ENCODE measurements at places on chromosomes 7 and 10. TPM values are rescaled to one million over a fixed set of nuclear protein-coding genes. Genes with fewer than 3 reads are reported as not detected.

GRCh38 chr10:47058961-47059391, 147.7 kb downstream of the PTPN20 start:
- H3K4me1 ChIP-seq: no peaks in the 10 kb centered on the region
- no peaks in the 10 kb centered on the region for H3K27me3 ChIP-seq
- no peak overlapping the region for H3K27ac ChIP-seq
- H3K36me3 ChIP-seq: no peaks in the 10 kb centered on the region
- no peak for DNase-seq

Gene LCOR
- polyA plus RNA-seq: 17.7 TPM

Gene CFAP46
- polyA plus RNA-seq: not detected

GRCh38 chr10:3235395-3235794, 62.8 kb upstream of the PITRM1 start:
- no peak overlapping the region for H3K4me3 ChIP-seq
- no peaks in the 10 kb centered on the region for H3K36me3 ChIP-seq
- H3K4me1 ChIP-seq: no peaks in the 10 kb centered on the region

Gene AASS
- 1.7 TPM for polyA plus RNA-seq
